Sciatic nerve (tissue), 2 donors: ENCODE measurements at places on chromosomes 1 and 21.

GRCh38 chr1:66679140-66679539 lies 73.1 kb upstream of the DYNLT5 start:
- DNase-seq, result no peak

DNA sequence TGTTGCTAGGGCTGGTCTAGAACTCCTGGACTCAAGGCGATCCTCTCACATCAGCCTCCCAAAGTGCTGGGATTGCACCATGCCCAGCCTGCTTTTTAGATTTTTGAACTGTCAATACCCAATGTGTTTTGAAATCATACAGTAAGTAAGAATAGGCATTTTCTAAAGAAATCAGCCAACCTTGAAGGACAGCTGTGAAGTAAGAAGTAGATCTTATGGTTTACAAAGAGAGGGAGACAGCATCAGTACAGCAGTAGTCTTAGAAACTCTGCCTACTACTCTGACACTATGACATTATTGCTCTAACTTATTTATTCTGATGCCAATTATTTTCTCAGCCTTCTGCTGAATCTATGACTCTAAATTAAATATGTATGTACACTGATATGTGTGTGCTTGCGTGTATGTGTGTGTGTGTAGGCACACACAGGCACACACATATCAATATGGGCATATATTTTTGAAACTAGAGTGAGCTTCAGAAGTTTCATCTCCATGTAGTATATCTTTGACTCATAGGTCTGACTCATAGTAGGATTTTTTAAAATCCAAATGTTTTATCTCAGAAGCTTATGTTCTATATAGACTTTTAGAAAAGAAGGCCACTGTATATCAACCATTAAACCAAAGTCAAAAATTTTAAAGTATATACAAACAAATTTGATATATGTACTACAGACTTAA lies 140.4 kb downstream of the COL24A1 start:
- DNase-seq, result no peak

- no peak for DNase-seq
Measured at GRCh38 chr21:20250337-20250736, 747.9 kb upstream of the NCAM2 start.

DNA sequence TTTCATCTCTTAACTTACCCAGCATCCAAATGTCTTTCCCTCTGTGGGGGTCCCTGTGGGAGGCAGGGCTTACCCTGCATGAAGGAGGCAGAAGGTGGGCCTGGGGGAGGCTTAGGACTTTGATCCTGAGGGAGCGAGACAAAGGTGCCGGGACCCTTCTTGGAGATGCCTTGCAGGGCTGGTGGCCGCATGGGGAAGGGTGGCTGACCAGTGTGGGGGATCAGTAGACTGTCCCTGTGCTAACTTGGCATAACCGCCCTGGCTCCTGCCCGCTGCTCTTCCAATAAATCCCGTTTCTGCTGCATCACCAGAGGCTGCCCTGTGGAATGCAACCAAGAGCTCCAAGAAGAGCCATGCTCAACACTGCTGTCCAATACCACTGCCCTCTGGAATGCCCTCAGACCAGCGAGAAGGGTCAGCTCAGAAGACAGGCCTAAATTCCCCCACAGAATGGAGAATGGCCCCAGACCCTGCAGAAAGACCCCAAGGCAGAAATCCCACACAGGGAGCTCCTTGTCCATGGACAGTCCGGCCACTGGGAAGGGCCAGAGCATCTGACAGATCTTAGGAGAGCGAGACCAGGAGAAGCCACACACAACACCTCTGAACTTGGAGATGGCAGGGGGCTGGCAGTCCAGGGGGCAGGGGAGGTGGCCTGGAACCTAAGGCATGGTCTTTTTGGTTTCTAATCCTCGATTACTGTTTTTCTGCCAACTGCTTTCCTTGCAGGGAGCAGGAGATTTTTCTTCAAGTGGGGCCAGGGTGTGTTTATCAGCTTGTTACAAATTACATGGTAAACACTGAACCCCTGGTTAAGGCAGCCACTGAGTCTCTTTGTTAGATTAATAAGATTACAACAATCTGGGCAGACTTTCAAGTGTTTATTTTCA lies 46.7 kb upstream of the DMRTB1 start:
- DNase-seq, result no peak

DNA sequence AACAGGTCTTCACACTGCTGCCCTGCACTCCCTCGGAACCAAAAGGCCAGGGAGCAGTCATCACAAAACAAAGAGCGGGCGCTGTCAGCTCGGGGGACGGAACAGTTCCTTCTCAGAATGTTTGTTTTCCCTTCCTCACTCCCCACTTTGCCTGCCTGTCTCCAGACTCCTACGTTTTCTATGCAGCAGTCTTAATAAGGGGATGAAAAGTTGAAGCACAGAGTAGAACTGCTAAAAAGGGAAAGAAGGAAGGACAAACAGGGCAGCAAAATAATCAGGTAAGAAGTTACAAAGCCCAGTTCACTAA lies 738 bp upstream of the GPR161 start:
- DNase-seq, result no peak

DNA sequence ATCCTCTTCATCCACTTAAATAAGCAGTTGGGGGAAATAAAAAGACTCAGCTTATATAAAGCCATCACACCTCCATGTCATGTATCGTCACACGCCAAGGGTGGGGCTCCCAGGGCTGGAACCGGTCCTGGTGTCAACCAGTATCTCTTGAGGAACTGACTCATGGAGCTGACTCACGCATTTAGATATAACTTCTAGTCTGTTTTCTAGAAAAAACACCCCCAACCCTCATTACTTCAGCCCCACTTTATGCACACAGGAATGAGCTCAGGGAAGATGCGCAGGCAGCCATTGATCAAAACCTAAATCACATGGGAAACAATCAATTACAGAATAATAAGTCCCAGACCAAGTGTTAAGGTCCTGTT lies 6.9 kb upstream of the IL22RA1 start:
- DNase-seq, result no peak

GRCh38 chr21:44485254-44485793 lies 30.0 kb downstream of the LRRC3 start:
- no peak for DNase-seq

DNA sequence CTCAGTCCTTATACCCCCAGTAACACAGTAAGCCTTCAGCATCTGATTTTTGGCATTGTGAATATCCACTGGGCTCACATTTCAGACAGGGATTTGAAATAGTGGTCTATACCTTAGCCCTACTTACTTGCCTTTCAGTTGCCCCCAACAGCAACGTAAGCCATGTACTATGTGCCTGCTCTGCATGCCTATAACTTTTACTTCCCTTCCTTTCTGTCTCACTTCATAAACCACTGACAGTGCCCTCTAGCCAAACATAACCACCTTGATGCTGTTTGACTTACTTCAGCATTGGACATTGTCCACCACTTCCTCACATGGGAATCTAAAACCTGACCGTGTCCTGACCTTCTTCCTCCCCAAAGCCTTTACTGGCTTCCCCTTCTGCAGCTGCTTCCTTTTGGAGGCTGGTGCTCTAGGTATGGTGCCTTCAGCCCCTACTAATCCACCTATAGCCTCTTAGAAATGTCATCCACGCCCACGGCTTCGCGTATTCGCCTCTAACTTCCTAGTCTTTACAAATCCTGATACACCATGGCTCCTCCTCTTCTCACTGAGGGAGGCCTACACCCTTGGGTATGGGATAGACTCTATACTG lies 3.6 kb upstream of the ZNF672 start:
- peak; percentile 50 for DNase-seq

DNA sequence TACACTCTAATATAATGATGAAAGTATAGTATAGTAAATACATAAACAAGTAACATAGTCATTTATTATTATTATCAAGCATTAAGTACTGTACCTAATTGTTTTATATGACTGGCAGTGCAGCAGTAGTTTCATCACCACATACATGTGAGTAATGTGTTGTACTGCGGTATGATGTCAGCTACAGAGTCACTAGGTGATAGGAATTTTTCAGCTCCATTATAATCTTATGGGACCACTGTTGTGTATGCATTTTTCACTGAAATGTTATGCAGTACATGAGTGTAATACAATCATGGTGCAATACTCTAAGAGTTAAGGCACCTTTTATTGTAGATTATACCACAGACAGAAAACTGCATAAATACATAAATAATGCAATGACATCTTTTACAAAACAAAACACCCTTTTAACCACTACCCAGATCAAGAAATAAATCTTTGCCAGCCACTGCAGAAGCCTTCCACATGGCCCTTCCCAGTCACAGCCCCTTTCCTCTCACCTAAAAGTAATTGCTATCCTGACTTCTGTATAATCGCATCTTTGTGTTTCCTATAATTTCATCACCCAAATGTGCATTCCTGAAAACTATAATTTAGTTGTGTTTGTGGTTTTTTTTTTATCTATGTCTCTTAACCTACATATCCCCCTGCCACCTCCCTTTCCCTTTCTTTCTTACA lies 16.3 kb downstream of the ABCD3 start:
- no peak for DNase-seq

DNA sequence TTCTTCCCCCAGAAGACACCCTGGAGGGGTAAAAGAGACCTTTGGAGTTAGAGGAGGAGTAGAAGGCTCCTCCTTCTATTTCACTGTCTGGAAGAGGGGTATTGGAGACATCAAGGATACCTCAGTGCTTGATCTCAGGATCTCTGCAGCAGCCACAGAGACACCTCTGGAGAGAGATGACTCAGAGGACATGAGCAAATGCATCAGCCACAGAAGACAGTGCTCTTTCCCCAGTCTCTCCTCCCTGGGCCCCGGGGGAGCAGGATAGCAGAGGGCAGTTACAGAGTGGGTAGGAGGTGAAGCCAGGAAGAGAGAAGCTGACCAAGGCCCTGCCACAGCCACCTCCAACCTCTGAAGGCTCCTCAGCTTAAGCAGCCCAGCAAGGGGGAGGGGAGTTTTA lies 15.3 kb upstream of the TEDDM1 start:
- DNase-seq, result no peak

- DNase-seq, result no peak
Measured at GRCh38 chr1:7888248-7889081, 35.6 kb upstream of the UTS2 start.

GRCh38 chr1:222940095-222940494 lies 125.3 kb downstream of the DISP1 start:
- no peak for DNase-seq

GRCh38 chr21:38114717-38115333 lies 142.0 kb upstream of the KCNJ15 start:
- no peak for DNase-seq

GRCh38 chr1:20883766-20884165 lies 96.7 kb upstream of the HP1BP3 start:
- no peak for DNase-seq

DNA sequence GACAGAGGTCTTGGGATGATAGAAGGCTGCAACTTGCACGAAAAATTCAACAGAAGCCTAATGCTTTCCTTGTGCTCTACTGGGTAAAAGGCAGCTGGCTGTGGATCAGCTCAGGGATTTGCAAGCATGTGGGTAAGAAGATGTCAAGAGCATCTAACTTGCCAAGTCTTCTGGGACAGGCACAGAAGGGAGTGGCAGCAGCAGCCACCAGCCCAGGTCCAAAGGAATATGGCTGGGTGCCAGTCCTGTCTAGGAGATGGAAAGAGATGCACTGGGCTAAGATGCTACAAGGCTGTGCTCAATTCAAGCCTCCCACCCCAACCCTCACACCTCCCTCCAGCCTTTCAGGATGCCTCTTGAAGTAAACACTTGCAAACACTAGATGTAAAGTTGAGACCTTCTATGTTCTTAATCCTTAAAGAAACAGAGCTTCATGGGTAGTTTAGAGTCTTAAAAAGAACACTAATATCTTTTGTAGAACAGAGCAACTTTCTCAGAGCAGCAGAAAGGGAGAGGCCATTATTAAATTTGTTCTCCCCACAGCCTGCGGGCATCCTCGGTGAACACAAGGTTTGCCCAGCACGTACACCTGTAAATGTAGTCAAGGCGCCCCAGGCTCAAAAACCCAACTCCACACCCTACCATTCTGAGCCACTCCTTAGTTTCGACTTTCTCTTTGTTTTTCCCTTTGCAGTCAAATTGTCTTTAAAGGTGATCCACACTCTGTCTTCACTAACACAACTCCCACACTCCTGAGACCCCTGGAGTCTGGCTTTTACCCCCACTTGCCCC lies 64.6 kb upstream of the BCAR3 start:
- DNase-seq, result no peak

- no peak for DNase-seq
Measured at GRCh38 chr1:194538453-194538852, 1352.0 kb upstream of the B3GALT2 start.

GRCh38 chr1:194485432-194485831 lies 1299.0 kb upstream of the B3GALT2 start:
- DNase-seq, result no peak

- no peak for DNase-seq
Measured at GRCh38 chr1:44411861-44412260, 6.8 kb downstream of the RNF220 start.

GRCh38 chr1:201095581-201095980 lies 16.6 kb downstream of the CACNA1S start:
- DNase-seq, result no peak

- DNase-seq, result no peak
Measured at GRCh38 chr1:206907304-206907991, 10.2 kb downstream of the IL24 start.

GRCh38 chr1:172342584-172343239 lies 77.8 kb upstream of the C1orf105 start:
- no peak for DNase-seq

- peak; percentile 81 for DNase-seq
Measured at GRCh38 chr21:44012474-44013379, 618 bp downstream of the TRAPPC10 start.

DNA sequence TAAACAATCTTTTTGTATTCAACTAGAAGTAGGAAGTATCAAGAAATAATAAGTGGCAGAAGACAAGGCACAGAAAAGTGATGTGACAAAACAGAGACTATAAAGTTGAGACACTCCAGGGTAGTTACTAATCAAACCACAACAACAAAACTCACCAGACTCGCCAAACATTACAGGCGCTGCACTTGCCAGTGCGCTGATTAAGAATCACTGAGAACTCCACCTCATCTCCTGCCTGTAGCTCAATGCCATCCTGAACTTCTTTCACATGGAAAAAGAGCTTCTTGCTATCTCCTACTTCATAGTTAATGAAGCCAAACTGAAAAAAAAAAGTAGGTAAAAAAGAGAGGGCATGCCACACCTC lies 2.8 kb upstream of the NRAS start:
- DNase-seq, result no peak
